Stimulated activated CD8-positive, alpha-beta memory T cell treated with anti-CD3 and anti-CD28 coated beads, Interleukin-15, amount 100 ng/mL, for 24 hours (primary cell): ENCODE measurements at places on chromosomes 4 and X.

DNA sequence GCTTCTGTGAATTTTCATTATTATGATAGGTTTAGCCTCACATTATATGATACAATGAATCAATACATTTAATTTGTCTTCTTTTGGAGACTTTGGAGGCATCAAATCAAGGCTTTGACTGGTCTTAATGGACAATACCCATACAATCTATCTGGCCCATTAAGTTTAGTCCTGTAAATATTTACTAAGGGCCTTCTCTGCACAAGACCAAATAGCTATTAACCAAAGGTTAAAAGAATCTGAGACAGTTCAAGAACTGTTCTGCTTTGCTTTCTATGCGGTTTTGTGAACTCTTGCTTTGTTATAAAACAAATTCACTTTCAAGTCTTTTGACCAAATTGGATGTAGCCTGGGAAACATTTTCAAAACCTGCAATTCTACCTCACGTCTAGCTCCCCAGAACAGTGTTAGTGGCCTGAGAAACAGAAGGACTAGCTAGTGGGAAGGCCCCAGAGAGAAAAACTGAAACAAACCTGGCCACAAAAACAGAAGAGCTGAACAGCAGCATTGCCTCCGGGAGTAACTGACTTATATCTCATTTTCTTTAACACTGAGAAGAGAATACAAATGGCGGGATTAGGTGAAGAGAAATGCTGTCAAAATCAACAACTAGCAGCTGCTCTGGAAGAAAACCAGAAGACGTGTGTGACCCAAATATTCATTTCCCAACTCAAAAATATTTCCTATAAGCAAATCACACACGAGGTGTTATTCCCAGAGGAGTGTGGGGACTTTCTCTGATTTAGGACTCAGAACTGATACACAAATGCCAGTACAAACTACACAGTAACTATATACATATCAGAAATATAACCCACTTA lies 548 bp downstream of the TLR1 start:
- DNase-seq, result no peak

DNA sequence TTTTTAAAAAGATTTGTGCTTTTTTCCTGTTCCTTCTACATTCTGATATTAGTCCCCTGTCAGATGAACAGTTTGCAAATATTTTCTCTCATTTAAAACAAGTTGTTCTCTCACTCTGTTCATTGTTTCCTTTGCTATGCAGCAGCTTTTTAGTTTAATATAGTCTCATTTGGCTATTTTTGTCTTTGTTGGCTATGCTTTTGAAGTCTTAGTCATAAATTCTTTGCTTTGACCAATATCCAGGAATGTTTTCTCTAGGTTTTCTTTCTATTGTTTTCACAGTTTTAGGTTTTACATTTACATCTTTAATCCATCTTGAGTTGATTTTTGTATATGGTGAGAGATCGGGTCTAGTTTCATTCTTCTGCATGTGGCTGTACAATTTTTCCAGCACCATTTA lies 136.8 kb downstream of the TET2 start:
- no peak for DNase-seq

DNA sequence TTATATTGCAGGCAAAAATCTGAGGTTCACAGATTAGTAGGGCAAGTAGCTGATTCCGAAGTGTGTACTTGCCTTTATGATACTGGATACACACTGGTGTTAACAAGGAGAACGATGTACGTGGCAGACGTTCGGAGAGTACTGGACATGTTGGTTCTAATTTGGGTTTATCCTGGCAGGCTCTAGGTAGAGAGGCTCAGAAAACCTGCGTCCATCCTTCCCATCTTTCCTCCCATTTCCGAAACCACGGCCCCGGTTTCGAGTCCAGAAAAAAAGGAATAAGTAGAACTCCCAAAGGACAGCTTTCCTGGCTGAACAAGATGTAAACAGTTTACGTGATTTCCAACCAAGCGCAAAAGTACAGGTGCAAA lies 351 bp upstream of the SLC30A9 start:
- DNase-seq, result no peak

- no peak for DNase-seq
These were observed 17.6 kb upstream of the PRDM8 start for GRCh38 chr4:80179637-80180161.

- no peak for DNase-seq
These were observed 3.4 kb upstream of the ITGB1BP2 start for GRCh38 chrX:71298119-71298518.

DNA sequence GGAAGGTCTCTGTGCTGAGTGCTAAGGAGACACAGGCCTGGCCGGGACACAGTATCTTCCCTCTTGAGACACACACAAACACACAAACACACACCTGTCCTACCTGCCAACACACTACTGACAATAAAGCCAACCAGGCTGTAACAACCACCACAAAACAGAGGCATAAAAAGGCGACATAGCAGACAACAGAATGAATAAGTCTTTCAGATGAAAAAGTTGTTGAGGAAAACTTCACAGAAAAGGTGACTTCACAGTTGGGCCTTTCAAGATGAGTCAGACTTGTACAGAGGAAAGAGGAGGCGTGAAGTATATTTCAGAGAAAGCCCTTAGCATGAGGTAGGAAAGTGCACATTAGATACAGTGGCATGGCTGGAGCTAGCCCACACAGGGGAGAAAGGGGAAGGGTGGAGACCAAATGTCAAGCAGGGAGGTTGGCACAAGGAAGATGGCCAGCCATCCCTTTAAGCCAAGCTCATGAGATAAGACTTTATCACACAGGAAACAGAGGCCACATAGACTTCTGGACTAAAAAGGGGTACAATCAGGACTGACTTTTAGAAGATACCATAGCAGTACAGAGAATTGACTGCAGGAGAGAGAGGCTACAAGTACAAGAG lies 54.0 kb downstream of the SLC9A7 start:
- no peak for DNase-seq

GRCh38 chr4:71460371-71460770 lies 121.6 kb downstream of the SLC4A4 start:
- no peak for DNase-seq

DNA sequence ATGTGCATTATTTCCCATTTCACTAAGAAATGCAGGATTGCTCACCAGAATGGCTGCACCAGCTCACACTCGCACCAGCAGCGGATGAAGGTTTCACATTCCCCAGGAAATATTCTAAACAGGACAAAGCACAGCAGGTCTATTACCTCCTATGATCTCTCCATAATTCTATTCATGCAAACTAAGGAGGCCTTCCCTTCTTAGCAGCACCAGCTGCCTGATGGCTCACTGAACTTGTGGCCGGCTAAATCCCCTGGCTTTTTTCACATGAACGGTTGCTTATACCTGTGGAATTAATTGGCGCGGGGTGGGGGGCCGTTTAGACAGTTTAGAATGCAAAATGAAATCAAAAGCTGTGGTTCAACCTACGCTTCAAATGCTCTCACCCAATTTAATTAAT lies 73.5 kb upstream of the SRD5A3 start:
- no peak for DNase-seq

DNA sequence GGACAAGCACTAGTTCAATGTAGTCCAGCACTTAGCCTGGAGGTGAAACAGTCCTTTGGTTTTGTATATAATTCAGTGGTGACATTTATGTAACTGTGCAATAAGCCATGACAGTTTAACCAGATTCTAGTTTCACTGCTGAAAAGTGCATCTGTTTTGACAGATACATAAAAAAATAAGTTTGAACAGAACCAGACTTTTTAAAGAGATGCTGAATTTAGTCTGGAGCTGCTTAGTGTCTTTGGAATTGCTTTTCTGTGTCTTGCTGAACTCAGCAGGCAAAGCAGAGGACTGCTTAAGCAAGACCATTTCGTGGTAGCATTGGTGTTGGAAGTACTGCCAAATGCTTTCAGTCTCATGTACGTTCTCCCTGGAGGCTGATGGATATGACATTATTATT lies 393.5 kb downstream of the MAPK10 start:
- DNase-seq, result no peak

- no peak for DNase-seq
These were observed 230.9 kb upstream of the GPC4 start for GRCh38 chrX:133645977-133646718.

- no peak for DNase-seq
These were observed 21.5 kb downstream of the CDX4 start for GRCh38 chrX:73468376-73468775.

- no peak for DNase-seq
These were observed 22.1 kb downstream of the LIMCH1 start for GRCh38 chr4:41559940-41560516.

GRCh38 chr4:169188204-169188603 lies 82.6 kb downstream of the SH3RF1 start:
- DNase-seq, result no peak

DNA sequence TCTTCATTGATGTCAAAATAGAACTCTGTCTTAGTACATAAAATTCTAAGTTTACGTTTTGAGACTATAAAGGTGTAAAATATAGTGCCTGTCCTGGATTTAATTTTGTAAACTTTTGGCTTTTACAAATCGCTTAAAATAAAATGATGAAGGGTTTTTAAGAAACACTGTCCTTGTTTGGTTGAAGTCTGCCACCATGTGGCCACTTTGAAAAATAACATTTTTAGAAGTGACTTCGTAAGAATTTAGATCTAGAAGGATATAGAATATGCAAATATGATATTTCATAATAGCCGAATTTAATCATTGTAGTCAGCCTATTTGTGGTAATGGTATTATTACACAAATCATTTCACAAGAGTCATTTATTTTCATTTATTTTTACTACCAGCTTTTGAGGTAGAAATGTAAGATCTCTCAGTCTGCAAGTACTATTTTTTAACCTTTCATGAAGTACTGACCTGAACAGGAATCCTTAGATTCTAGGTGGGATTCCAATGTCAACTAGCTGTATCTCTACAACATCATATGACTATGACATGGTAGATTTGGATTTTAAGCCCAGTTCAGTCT lies 31.0 kb upstream of the FAT4 start:
- no peak for DNase-seq

DNA sequence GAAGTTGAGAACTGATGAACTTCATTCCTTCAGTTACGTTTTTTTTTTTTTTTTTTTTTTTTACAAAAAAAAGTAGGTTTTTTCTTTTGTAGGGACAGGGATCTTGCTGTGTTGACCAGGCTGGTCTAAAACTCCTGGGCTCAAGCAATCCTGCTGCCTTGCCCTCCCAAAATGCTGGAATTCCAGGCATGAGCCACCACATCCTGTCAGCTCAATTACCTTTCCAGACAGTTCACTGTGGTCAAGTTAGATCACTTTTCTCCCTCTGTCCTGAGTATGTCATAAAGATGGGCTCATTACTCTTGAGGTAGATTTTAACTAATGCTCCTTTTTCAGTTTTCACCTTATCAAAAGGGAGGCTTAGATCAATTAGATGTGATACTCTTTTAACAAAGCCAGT lies 10.8 kb upstream of the NR3C2 start:
- no peak for DNase-seq

DNA sequence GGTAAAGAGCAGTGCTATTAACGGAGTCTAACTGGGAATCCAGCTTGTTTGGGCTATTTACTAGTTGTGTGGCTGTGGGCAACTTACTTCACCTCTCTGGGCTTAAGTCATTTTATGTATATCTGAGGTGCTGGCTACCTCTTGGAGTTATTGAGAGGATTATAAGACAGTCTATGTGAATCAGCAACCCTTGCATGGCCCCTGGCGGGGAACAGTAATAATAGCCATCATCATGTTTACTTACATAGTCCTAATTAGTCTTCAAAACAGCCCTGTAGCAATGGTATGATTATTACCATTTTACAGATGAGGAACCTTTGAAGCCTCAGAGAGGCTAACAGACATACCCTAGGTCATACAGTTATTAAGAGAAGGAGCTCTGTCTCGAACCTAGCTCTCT lies 1.5 kb downstream of the HPRT1 start:
- no peak for DNase-seq

DNA sequence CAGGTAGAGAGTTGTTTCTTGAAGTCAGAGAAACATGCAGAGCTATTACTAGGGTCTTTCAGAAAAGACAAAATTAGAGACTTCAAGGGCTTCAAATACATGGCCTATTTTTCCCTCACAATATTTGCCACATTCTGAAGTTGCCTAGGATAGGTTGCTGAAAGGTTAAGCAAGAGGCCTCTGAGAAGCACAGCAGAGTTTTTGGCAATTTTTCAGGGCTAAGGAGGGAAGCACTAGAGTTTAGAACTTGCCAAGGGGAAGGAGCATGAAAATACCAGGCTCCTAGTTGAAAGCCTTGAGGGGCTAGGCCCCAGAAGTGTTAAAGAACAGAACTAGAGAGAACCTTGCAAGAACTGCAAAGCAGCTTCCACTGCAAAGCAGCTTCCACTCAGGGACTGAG lies 86.4 kb downstream of the ANAPC10 start:
- DNase-seq, result no peak

GRCh38 chr4:140094438-140095420 lies 59.3 kb downstream of the MAML3 start:
- no peak for DNase-seq
